ENCODE measurements at places on chromosomes 7 and 10. TPM values are rescaled to one million over a fixed set of nuclear protein-coding genes. Genes with fewer than 3 reads are reported as not detected.

The RPP30 gene
- 22.8 TPM for total RNA-seq

The RELN gene
- total RNA-seq = 3.9 TPM

DNA sequence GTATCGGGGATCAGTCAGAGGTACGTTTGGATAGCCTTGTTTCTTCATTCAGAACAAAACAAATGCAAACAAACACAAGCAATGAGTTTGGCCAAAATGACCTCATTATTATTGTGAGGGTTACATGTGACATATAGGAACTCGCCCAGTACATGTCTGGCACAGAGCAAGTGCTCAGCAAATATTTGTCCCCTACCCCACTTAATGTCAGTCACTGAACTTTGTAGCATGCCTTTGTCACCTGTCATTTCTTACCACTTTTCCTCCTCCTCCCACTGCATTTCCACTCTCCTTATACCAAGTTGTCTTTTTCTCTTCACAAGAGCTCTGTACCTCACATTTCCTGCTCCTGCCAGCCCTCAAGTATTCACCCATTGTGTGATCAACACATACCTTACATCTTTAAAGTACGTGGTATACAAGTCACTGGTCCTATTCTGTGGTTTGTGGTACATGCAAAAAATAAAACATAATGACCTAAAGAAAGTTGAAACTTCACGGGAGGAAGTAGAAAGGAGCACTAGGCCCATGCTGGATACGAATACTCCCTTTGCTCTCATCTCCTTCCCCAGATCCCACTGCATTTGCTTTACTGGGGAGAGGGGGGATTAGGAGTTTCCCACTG lies 236.0 kb downstream of the INHBA start:
- no peak for DNase-seq

The ZSWIM8 gene
- 34.5 TPM for total RNA-seq

DNA sequence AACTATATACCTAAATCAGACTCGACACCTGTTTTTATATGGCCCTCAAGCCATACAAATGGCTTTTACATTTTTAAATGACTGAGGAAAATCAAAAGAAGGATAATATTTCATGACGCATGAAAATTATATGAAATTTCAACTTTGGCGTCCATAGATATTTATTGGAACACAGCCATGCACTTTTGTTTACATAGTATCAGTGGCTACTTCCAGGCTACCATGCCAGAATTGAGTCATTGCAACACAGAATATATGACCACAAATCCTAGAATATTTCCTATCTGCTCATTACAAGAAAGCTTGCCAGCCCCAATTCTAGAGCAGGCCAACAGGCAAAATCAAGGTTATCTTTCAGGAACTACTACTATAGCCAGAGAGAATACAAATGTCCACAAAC lies 29.3 kb downstream of the AFAP1L2 start:
- no peak for DNase-seq

DNA sequence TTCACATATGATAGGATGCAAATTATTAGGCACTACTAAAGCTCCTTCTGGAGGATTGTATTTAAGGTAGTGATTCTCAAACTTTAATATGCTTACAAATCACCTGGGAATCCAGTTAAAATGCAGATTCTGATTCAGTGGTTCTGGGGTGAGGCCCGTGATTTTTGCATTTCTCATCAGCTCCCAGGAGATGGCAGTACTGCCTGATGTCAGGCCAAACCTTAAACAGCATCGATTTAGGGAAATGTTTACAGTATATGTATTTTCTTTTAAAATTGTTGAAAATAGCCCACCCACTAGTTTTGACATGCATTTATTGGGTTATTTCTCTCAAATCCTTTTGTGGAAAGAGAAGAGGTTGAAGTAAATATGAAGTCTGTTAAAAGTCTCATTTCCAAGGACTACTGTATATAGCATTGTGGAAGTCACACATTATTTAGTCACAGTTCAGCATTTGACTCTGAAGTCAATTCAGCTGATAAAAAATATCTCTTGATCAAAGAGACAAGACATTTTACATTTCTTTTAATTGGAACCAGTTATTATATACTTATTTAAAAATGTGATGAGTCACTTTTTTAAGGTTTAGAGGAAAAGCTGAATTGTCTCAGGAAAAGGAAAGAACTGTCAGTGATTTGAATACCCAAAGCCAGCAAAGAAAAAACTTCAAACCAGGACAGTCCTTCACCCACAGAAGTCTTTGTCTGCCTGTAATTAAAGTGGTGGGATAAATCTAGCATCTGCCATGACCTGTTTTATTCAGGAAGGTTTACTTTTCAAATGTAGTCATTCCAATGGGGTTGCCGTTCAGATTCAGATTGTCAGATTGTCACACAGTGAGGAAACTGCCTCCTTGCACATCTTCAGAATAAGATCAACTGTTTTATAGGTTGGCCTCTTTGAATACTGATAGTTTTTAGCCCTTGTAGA lies 21.1 kb upstream of the HBP1 start:
- DNase-seq = no peak

DNA sequence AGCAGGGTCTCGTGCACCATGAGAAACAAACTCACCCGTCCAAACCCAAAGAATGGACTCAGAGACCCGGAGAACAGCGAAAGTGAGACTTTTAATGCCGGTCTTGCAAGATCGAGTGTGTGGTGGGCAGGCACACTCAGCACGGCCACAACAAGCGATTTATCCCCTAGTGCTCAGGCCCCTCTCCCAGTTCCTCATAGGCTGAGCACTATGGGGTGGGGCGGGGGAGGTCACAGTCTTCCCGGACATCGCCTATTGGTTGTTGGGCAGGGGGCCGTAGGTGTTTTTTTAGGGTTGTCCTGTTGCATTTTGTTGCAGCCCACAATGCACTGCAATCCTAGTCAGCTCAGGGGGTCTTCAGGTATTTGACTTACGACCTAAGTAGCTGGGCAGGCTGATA lies 608.3 kb upstream of the FOXK1 start:
- DNase-seq = no peak

DNA sequence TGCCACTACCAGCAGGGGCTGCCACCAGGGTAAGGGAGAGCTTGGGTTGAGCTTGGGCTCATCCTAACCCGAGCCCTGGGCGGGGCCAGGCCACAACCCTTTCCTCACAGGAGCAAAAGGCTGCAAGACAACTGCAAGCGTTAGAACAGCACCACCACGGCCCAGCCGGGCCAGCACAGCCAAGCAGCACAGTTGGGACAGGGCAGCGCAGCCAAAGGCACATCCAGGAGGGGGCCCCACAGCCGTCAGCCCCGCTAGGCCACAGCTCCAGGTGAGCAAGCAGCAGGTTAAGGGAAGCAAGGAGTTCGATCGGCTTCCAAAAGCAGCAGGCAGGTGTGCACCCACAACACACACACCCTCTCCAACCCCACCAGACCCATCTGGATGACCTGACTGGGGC lies 7.0 kb upstream of the NDST2 start:
- no peak for DNase-seq
